Activated T-cell treated with anti-CD3 and anti-CD28 coated beads, Interleukin-2, amount 50 U/mL, for 1 hour (primary cell): ENCODE measurements at places on chromosomes 13 and 19.

DNA sequence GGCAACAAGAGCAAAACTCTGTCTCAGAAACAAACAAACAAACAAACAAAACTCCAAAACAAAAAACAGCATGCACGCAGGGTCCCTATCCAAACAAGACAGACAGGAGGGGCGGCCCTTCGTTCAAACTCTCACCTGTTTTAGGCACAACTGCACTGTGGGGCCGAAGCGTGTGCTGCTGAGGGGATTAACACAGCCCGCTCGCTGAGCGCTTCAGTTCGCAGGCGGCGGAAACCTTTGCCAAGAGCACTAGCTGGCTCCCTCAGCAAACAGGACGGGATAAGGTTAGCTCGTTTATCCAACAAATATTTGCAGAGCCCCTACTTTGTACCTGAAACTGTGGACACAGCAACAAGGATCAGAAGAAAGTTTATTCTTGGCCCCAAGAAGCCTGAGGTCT lies 1.6 kb upstream of the ADPRHL1 start:
- DNase-seq = no peak

DNA sequence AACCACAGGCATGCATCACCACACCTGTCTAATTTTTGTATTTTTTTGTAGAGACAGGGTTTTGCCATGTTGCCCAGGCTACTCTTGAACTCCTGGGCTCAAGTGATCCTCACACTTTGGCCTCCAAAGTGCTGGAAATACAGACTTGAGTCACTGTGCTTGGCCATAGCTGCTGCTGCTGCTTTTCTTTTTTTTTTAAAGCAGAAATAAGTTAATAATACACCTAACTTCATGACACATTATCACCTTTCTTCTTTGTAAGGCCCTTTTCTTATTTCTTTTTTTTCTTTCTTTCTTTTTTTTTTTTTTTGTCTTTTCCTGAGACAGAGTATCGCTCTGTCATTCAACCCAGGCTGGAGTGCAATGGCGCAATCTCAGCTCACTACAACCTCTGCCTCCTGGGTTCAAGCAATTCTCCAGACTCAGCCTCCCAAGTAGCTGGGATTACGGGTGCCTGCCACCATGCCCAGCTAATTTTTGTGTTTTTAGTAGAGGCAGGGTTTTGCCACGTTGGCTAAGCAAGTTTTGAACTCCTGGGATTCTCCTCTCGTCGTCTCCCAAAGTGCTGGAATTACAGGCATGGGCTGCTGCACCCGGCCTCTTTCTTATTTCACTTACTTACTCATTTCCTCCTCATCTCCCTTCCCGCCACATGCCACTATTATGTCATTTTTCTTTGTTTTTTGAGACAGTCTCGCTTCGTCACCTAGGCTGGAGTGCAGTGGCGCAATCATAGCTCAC lies 8.7 kb downstream of the SHKBP1 start:
- no peak for DNase-seq

GRCh38 chr13:112869202-112870050 lies 99.6 kb upstream of the MCF2L start:
- DNase-seq = peak; percentile 18

GRCh38 chr13:50222569-50223332 lies 207.5 kb downstream of the KCNRG start:
- DNase-seq = peak; percentile 27

DNA sequence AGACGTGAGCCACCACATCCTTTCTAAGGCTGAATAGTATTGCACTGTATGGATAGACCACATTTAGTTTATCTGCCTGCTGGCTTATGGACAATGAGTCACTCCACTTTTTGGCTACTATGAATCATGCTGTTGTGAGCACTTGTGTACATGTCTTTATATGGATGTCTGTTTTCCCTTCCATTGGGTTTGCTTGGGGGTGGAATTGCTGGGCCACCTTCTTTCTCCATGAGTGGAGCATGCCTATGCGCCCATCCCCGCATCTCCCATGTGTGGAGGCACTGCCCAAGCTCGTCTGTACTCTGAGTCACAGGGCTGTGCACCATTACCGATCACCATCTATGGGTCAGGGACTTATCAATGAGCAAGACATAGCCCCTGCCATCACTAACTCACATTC lies 127.2 kb upstream of the GJB6 start:
- no peak for DNase-seq

DNA sequence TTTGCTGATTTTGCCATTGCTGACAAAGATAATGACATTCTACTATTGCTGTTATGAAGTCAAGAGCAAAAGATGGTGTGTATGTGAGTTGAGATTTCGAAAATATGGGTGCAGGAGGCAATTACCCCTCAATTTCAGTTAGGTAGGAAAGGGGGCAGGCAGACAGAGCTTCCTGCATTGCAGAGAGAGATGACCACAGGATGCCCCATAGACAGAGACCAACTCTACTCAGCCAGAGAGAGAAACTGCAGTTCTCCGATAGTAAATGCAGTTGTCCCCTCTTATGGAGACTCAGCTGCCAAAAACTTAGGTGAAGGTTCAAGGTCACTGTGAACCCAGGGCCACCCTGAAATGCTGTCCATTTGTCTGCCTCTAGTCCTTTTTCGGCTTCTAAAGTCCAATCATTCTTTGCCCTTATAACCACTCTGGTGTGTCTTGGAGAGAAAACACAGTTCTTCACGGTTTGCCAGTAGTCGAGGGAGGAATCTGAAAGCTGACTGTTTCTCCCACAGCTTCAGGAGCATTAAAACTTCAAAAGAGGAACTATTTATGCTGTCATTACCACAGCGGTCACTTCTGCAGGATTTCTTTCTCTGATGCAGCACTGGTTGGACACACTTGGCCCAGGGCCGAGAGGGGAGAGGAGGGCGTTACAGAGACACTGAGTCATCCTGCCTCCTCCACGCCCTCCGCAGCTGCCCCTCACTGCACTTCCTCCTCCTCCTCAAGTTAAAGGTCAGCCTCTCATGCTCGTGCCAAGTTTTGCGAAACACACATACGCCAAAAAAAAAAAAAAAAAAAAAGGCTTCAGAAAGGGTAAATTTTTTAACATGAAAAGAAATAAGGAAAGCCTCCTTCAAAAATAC lies 264.3 kb downstream of the FOXO1 start:
- DNase-seq = no peak

- DNase-seq = peak; percentile 42
Observed at GRCh38 chr19:45164577-45165335, 4.0 kb upstream of the NKPD1 start.

- DNase-seq = no peak
Observed at GRCh38 chr13:48295271-48295670, 8.3 kb upstream of the RB1 start.

GRCh38 chr13:75800545-75800944 lies 164.4 kb downstream of the LMO7 start:
- DNase-seq = no peak

- DNase-seq = no peak
Observed at GRCh38 chr19:10805758-10806247, 30.2 kb downstream of the TMED1 start.

DNA sequence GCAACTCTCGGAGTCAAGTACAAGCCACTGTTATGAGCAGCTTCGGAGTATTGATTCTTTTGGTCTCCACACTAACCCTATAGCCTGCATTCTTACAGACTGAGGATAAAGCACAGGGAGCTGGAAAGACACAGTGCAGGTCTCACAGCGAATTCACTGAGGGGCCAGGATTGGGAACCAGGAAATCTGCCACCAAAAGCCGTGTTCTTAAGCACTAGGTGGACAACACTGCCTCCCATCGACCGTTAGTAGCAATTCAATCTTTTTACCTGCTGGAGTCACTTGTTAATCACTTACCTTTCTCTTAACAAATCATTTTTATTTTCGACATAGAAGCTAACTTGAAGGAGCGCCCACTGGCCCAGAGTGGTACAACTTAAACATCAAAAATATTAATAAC lies 6.3 kb downstream of the PMIS2 start:
- no peak for DNase-seq

DNA sequence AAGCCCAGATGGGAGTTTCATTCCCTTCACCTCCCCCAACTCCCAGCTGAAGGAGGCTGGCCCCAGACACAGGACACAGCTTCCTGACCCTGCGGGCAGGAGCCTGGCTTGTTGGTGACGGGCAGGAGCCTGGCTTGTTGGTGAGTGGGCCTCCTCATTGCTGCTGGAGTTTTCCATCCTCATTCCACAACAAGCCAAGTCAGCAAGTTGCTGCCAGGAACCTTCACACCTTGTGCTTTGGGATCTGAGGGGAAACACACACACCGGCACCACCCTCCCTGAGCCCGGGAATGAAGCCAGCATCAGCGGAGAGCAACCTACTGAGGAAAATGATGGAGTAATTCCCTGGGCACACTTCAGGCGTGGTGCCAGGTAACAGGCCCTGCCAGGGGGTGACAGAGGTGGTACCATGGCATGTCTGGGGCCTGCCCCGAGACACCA lies 74.9 kb downstream of the ALOX5AP start:
- no peak for DNase-seq

DNA sequence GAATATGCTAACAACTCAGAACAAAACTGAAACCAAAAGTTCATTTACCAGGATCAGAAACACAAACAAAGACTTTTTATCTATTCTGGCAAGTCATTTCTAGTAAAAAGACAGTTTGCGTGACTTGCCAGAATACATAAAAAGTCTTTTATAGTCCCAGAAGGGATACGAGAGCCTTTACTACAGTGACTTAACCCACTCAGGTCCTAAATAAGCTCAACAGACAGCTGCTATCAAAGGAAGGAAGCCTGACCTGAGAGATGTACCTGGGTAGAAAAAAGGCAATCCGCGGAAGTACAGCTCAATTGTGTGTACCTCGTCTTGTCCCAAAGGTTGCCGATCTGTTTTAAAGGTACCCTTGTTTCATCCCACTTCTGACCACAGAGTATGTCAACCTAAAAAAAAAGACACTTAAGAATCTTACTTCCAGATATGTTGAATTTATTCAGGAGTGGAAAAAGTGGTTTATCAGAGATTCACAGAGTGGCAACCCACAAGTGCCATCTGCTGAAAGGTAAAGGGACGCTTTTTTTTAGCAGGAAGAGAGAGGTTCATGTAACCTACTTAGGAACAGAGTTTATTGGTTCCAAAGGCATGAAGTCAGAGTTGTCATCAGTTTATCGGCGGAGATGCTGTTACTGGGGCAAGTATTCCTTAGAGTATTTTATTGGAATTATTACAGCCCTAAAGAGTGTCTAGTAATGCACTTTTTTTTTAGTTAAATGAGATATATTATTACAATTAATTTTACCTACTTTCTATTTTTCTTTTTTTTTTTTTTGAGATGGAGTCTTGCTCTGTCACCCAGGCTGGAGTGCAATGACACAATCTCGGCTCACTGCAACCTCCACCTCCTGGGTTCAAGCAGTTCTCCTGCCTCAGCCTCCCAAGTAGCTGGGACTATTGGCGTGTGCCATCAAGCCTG lies 69.7 kb upstream of the C1QTNF9B start:
- no peak for DNase-seq

DNA sequence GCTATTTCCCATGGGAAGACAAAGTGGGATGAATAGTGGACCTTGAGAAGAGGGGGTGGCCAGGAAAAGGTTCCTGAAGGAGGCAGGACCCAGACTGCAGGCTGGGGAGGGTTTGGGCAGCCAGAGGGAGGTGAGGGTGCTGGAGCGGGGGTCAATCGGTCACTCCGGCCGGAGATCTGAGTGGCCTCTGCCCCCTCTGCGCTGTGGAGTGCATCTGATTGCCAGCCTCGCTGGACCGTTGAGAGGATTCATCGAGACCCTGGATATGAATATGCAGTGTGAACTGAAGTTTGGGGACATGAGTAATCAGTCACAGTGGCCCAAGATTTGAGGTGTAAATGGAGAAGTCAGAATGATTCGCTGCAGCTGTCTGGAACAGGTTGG lies 5.5 kb upstream of the ZNF580 start:
- no peak for DNase-seq

- no peak for DNase-seq
Observed at GRCh38 chr19:30068528-30069395, 126.7 kb downstream of the URI1 start.

- DNase-seq = no peak
Observed at GRCh38 chr13:79314652-79315051, 91.4 kb downstream of the RBM26 start.

DNA sequence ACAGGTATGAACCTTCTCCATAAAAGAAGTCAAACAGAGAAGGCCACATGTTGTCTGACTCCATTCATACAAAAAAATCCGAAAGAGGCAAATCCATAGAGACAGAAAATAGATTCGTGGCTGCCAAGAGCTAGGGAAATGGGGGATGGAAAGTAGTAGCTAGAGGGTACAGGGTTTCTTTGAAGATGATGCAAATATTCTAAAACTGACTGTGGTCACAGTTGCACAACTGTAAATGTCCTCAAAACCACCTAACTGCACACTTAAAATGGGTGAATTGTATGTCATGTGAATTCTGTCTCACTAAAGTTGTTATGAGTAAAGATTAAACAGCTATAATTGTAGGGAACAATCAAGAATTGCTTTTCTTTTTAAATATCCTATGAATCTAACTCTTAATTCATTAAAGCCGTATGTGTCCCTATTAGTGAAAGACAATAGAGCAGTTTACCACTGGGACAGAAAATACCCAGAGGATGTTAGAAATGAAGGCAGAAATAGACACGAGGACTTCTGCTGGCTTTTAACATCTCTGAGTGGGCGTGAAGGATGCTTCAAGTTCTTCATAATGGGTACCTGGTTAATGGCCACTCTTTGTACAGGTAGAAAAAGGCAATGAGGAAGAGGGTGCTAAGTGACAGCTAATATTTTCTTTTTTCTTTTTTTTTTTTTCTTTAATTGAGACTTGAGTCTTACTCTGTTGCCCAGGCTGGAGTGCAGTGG lies 21.2 kb downstream of the INSR start:
- no peak for DNase-seq

DNA sequence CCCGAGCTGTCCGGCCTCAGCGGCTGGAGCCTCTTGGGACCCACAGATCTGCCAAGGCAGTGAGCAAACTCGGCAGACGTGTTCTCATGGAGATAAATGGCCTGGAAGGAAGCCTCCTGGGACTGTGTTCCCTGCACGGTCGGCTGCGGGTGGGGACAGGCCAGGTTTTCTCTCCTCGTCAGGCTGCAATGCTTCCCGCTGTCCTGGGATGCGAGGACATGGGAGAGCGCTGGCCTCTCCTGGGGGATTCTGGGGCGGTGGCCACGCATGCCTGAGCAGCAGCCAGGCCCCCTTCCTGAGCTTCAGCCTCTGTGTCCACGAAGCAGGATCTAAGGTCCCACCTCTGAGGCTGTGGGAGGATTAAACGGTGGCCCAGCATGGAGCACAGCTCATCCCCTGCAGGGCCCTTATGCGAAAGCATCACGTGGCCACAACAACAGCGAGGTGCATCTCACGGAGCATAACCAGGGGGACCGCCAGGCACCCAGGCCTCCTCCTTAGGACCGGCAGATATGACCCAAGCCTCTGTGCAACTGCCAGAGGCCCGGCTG lies 21.2 kb upstream of the C13orf46 start:
- no peak for DNase-seq

GRCh38 chr13:41562083-41562482 lies 104.7 kb downstream of the RGCC start:
- DNase-seq = no peak

- no peak for DNase-seq
Observed at GRCh38 chr13:76470991-76471390, 415.2 kb downstream of the KCTD12 start.

- no peak for DNase-seq
Observed at GRCh38 chr13:33869005-33869404, 51.1 kb downstream of the RFC3 start.

- no peak for DNase-seq
Observed at GRCh38 chr19:2523630-2524311, 47.8 kb downstream of the GADD45B start.
